ENCODE measurements at places on chromosomes 7 and 10.

- DNase-seq: peak; percentile 35
Observed at GRCh38 chr7:44279731-44280505, 45.5 kb downstream of the CAMK2B start.

DNA sequence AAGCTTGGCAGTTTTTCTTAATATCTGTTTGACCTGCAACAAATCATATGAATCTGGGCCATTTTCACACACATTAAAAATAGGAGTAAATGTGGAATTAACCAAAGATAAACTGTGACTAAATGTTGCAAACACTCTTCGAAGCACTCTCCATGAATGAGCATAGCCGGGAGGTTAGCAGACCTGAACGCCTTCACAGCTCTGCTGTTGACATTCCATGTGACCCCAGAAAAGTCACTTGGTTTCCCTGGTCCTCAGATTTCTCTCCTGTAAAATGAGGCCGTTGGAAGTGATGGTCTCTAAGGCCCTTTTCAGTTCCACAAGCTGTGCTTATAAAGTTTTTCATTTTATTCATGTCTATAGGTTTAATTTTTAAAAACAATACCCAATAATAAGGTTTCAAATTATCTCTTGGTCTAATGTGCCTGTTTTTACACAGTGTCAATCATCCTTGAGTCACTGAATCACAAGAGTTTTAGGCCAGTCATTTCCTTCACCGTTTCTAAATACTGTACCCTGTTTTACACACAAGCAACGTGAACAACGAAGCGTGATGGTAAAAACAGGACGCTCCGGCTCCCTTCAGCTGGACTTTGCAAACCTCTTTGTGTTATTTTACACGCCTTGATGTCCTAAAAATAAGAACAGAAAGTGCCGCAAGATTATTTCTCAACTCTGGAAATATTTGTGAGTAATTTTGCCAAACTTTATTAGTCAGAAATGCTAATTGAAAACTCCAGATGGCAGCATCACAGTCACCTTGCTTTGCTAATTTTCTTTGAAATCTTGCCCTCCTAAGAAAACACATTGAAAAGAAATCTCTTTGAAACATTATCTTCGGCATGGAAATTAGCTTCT is 38.6 kb upstream of the MET start:
- no peak for DNase-seq

GRCh38 chr10:116038259-116038658 is 234.7 kb downstream of the GFRA1 start:
- DNase-seq: no peak

GRCh38 chr10:5466451-5467206 is 32.7 kb downstream of the CALML5 start:
- no peak for DNase-seq

Data from ecto neural progenitor cell (in vitro differentiated cells).